ENCODE measurements at places on chromosomes 5 and 9.

DNA sequence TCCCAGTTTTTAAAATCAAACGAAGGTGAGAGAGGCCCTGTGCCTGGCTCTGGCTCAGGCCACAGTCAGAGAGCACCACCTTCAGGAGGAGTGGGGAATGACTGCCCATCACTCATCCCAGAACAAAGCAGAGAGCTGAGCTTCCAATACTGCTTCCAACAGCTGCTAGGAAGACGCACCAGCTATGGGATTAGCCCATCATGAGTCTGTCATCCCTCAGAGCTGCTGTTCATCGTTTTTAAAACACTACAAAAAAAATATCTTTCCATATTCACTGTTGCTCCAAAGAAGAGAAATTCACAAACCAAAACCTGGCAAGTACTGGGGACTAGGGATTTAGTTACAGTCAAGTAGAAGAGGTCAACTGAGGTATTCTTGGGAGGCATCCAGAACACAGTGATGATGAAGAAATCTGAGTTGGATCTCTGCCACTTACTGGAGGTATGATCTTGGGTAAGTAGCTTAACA, 102.4 kb downstream of the CDK5RAP2 start:
- DNase-seq = no peak

DNA sequence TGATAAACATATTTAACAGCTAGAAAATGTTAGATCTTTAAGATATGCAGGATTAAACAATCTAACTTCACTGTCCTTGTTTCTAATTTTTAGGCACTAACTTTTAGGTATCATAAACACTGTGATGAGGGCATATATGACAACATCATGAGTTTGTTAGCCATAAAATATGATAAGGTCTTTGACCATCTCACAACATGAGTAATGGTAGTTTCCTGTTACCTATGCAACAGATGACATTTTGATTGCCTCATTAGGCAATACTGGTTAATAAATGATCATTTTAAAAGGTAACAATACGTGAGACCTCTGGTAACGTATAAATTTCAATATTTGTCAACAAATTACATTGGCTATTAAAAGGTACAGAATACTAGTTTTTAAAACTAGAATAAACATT, 613.5 kb downstream of the PDE4D start:
- DNase-seq = no peak

DNA sequence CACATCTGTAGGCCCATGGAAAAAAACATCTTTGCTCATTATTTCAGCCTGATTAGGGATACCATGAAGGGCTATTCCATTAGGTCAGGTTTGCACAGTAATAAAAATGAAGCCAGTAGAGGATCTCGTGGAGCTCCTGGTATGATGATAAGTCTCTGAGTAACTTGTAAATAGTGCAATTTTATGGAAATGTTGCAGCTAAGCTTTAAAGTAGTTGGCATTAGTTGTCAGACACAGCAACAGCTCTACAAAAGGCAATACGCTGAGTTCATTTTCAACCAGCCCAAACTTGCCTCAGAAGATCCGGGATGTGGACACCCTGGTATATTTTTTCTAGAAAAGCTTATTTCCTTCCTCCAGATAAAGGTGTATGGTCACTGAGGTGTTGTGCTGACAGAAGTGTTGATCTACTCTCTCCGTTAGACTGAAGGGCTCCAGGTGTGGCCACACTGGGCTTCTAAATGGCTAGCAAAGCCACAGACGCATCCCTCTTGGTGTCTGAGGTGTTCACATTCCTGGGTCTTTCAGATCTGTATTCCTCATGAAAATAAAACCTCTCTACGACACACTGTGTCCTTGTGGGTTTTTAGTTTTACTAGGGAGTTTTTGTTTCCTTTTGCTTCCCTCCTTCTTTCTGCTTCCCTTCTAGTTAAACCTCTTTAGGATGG, 141.6 kb downstream of the GHR start:
- DNase-seq = no peak

GRCh38 chr5:10902145-10902544, 141.1 kb upstream of the DAP start:
- no peak for DNase-seq

- DNase-seq = no peak
Observed at GRCh38 chr9:96460882-96461281, 10.9 kb downstream of the HABP4 start.

DNA sequence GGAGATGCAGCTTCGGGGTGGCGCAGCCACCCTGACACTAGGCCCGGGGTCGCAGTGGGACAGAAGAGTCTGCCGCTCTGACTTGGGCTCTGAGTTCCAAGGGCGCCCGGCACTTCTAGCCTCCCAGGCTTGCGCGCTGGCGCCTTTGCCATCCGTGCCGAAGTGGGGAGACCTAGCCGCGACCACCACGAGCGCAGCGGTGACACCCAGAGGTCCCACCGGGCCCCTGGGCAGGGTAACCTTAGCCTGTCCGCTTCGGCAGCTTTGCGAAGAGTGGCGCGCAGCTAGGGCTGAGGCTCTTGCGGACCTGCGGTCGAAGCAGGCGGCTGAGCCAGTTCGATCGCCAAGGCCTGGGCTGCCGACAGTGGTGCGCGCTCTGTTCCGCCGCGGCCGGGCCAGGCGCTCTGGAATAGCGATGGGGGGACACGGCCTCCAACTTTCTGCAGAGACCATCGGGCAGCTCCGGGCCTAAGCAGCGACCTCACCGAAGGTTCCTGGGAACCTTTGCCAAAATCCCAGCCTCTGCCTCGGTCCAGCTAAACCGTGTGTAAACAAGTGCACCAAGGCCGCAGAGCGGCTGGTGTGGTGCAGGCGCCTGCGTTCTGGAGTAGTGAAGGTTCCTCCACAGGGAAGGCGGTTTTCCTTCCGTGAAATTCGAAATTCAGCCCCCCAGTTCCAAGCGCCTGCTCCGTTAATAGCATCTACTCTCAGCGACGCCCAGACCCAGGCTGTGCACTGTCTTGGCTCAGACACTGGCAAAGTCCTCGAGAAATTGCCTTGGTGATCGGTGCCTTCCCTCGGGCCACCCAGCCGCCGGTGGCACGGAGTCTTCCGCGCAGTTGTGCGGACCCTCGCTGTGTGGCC, 7.4 kb downstream of the TLX3 start:
- no peak for DNase-seq
